ENCODE measurements at places on chromosomes 4 and X.

DNA sequence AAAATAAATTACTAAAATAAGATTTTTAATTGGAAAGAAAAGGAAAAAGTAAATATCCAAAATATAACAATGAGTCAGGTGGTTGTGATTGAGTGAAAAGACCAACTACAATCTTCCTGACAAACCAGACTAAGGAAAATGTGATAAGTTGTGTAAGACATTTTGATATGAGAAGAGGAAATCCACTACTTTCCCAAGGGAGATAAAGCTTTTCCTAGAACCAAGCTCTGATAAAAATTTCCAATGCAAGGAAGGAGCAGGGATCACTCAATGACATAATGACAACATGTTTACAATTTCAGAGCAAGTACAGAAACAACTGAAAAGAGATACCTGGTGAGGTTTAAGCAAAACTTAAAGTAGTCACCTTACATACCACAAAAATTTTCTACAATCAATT lies 305.1 kb upstream of the RASGEF1B start:
- no peak for DNase-seq

DNA sequence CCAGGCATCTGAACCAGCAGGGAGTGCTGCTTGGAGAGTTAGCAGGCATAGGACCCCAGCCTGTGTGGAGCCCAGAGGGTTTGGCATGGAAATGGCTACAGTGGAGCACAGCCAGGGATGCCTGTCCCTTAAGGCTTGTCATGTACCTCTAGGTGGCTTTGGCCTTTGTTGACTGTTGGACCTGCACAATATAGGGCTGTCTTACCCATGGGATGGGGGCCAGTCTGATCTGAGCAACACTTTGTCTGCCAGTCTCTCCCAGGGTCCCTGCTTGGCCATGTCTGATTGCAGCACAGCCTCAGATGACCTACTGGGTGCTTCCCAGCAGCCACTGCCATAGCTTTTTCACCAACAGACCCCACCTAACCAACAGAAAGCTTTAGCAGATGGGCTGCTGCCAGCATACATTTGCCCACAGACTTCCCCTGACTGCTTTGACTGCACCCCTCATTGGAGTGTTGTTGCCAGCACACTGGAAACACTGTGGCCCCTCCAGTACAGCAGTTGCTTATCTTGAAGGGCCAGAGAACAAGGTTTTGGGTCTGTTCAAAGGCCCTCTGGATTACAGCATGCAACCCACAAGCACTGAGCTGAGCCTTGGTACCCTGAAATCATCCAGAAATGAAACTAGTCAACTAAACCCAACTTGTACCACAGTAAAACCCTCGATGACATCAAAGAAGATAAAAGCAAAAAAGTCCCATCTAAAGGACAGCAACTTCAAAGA lies 22.1 kb downstream of the ANAPC10 start:
- DNase-seq = no peak

DNA sequence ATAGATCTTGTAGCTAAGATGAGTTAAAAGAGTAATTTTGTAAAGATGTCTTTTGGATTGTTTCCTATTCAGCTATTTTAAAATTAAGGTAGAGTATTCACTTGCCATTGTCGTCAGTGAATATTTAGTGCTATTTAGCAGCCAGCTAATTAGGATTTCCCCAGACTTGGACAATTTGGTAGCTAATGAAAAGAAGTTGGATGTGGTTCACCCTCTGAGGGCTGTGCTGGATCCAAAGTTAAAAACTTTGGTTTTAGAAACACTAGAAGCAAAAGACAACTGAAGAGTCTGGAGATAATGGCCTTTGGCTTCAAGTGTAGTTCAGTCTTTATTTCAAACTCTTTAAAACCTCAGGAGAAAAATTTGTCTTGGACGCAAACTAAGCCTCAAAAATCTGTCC lies 41.3 kb downstream of the ATG4A start:
- no peak for DNase-seq

GRCh38 chr4:26175006-26175786 lies 145.6 kb upstream of the RBPJ start:
- no peak for DNase-seq

- DNase-seq = no peak
Measured at GRCh38 chrX:135984791-135985156, 461 bp upstream of the SLC9A6 start.

DNA sequence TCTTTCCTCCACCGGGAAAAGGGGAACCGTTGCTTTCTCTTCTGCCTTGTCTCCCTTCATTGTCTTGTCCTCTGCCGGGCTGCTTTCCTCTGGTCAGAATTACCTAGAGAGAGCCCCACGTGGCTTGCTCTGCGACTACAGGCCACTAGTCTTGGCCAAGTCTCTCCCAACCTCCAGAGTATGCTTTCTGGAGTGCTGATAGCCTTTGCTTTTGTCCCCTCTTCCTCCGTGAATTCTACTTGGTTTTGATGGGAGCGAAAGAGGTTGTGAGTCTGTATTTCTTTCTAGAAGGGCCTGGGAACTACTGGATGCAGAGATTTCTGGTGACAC lies 5.3 kb upstream of the POU4F2 start:
- no peak for DNase-seq

- DNase-seq = no peak
Measured at GRCh38 chr4:38050560-38051350, 90.6 kb downstream of the PTTG2 start.

DNA sequence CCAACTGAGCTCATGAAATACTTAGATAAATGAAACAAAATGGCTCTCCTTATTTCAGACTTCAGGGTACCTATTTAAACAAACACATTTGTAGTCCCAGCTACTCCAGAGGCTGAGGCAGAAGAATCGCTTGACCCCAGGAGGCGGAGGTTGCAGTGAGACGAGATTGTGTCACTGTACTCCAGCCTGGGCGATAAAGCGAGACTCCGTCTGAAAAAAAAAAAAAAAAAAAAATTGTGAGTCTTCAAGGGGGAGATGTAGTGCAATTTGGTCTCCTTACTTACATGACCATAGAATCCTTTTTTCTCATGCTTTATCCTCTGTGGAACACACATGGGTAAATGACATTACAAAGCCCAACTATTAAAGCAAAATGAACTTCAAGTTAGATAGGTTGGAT lies 2.3 kb upstream of the ADAMTS3 start:
- DNase-seq = no peak

Data from stimulated activated CD4-positive, alpha-beta T cell treated with anti-CD3 and anti-CD28 coated beads, Interleukin-1b, Interleukin-23, amount 100 ng/mL, for 24 hours (primary cell).